GM23338 (cell line): ENCODE measurements at places on chromosomes 13 and 19.

- no peak for DNase-seq
Measured at GRCh38 chr13:20968745-20969144, 66.2 kb upstream of the XPO4 start.

DNA sequence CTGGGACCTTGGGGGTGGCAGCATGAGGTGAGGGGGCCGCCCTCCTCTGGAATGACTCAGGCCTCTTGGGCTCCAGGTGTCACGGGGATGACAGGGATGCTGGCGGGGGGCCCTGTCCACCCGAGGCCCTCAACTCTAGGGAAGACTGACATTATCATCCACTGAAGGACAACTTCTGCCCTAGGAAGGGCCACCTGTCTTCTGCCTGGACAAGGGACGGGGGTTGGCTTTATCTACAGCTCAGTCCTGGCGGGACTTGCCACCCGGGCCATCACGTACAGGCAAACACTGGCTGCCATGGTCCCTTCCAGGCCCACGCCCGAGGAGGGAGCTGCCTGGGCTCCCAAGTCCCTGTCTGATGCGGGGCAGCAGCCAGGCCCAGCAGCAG lies 130.7 kb downstream of the STK24 start:
- DNase-seq, result no peak

DNA sequence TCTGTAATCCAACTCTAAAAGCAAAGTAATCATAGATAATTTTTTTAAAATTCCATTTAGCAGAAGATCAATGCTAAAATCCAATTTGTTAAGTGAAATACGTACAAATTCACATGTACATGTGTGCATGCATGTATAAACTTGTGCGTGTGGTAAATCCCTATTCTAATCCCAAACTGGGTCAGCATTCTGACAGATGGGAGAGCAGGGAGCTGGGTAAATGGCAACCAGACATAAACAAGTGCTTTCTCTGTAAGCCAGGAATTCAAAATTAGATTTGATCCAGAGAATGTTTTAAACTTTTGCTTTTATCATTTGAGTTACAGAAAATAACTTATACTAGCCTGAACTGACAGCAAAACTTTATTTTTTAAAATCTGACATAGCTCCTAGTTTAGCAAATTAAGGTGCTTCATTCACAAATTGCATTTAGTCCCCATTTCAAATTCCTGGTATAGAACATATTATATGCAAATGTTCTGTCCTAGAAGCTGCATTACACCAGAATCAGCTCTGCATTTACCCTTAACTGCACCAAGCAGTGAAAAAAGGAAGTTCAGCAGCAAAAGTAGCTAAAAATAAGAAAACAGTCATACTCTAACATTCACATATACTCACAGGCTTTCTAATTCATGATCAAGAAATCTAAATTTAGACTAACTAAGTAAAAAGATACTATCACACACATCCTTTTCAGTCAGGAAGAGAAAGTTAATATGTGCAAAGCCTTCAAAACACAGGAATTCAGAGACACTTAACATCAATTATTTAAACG lies 32.6 kb downstream of the UBL3 start:
- DNase-seq, result no peak

GRCh38 chr13:32497589-32497988 lies 41.0 kb downstream of the N4BP2L2 start:
- DNase-seq, result no peak

DNA sequence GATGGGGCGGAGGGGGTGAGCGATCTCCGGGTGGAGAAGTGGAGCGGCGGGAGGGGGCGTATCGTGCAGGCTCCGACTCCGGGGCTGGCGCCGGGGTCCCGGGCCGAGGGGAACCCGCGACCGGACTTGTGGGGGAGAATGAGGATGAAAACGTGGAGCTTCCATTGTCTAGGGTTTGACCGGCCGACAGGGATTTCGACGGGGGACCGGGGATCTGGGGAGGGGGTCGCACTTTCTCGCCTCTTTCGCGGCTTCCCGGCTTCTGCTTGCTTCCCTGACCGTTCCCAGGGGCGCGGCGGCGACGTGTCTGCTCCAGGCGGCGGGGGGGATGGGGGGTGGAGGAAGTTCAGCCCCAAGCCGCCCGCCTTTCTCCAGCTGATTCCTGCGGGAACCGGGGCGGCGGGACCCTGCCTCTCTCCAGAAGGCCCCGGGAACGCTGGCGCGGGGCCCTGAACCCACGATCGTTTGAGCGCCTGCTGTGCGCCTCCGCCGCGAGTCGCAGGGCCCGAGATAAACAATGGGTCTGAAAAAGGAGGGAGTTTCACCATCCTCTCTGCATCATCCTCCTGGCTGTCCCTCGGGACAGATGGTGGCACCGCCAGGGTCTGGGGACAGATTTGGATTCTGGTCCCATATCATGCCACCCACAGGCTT lies 790 bp downstream of the TPM4 start:
- DNase-seq, result peak; percentile 68

DNA sequence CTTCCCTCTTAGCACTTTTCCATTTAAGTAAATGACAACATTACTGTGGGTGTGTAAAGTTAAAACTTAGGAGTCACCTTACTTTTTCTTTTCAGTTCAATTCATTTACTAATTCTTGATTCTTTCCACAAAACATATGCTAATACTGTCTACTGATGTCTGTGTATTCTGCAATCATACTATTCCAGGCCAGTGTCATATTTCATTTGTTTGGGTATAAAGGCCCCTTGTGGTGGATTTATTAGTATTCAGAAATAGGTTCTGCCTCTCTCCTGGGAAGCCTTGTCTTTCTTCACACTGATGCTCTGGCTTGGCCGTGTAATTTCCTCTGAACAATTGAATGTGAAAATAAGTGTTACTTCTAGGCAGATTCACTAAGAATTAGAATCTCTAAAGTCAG lies 621.9 kb upstream of the SPRY2 start:
- no peak for DNase-seq

- peak; percentile 89 for DNase-seq
Measured at GRCh38 chr19:19259741-19260140, 13.4 kb downstream of the TM6SF2 start.

DNA sequence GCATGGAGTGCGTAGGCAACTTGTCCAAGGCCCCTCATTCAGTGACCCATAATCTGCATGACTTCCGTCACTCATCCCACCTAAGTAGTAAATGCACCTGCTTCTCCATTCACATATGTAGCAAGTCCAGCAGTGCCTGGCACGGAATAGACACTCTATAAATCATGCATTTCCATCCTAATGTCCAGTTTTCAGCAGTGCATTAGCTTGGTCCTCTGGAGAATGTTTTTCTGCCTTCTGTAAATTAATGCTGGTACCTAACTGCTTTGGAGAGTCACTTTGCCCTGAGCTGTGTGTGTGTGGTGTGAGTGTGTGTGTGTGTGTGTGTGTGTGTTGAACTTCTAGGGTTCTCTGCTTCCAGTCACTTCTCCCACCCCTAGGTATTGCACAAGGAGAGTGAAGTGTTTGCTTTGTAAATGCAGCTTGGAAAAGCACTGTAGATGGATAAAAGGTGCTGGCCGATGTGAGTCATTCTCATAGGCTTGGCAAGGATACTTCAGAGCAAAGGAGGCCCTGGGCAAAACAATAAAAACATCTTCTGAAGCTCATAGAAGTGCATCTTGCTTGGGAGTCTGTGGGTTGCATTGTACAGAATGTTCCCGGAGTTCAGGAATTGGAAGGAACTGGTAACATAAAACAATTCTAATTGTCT lies 181.8 kb downstream of the KATNAL1 start:
- DNase-seq, result no peak

- DNase-seq, result peak; percentile 66
Measured at GRCh38 chr19:47729468-47729798, 15.9 kb upstream of the NOP53 start.

DNA sequence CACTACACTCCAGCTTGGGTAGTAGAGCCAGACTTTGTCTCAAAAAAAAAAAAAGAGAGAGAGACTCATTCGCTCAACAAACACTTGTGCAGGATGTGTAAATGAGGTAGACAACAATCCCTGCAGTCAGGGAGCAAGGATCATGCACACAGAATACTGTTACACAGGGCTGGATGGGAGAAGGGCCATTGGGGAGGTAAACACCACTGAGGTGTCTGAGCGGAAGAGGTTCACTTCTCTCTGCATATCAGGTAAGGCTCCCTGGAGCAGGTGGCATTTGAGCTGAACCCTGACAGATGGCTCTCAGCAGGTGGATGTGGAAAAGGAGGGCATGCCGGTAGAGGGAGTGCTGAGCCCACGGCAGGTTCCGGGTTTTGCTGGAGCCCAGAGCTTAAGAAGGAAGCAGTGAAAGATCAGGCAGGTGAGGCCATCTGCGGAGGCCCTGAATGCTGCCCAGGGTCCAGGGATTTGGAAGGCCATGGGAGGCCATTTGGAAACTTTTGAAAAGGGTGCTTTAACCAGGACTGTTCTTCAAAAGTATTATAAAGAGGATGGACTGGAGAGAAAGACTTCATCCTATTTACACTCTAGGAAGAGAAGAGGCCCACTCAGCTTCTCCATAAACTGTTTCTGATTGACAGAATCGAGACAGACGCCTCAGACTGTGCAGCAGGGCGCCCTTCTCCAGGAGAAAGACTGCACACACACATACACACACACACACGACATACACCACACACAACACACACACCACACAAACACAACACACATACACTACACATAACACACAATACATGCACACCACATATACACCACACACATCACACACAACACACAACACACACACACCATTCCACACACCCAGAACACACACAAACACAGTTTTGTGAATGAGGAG lies 199.4 kb downstream of the USP12 start:
- DNase-seq, result peak; percentile 81

- DNase-seq, result no peak
Measured at GRCh38 chr19:49264258-49264657, 60.7 kb downstream of the SLC6A16 start.

GRCh38 chr13:30690282-30691188 lies 44.8 kb upstream of the ALOX5AP start:
- DNase-seq, result no peak

GRCh38 chr19:17737690-17738153 lies 13.6 kb upstream of the FCHO1 start:
- no peak for DNase-seq

DNA sequence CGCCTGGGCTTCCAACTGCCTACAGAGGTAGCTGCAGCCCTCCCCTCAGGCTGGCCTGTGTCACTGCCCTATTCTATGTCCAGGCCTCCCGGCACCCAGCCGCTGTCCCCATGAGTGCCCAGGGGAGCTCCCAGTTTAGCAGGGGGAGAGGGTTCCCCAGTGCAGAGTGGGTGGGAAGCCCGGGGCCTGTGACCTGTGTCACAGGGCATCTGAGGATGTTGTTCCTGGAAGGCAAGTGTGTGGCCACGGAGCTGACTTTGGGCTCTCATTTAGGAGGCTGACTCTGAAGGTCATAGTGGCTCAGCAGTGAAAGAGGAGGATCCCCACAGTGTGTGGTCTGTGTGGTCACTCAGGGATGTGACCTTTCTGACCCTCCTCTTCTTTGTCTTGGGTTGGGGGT lies 25.1 kb downstream of the PPP1R37 start:
- no peak for DNase-seq

- no peak for DNase-seq
Measured at GRCh38 chr13:28097503-28097902, 2.9 kb downstream of the FLT3 start.

DNA sequence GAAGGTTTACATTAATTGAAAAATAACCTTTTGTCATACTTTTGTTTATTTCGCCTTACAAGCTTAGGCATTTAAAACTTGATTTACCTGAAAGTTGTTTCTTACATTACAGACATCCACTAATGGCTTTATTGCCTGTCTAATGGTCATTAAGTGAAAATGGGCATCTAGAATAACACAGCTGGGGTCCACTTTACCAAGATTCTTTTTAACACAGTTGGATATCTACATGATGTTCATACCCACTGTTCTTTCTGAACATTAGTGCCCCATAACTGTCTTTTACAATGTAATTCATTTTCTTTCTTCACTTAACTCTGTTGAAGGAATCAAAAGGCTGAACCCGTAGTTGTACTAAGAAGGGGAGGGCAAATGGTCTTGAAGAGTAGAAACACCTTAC lies 19.8 kb upstream of the KLHL1 start:
- no peak for DNase-seq

DNA sequence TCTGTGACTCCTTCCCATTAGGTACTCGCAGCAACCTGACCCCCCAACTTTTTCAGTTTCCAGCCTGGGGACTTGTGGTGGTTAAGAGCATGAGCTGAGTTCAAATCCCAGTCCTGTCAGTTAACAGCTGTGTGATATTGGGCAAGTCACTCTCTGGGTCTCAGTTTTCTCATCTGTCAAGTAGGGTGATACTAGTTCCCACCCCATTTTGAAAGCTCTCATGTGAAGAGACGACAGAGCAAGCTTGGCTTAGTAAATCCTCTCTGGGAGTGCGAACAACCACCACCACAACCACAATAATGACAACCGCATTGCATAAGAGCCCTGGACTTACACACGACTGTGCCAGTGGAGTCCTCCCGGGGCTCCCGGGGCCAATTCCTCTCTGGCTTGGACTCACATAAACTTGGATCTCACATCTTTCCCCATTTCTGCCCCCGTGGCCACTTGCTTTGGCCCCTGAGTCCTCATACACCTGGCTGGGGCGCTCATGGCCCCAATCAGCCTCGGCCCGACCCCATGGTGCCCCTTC lies 454 bp downstream of the BLVRB start:
- peak; percentile 19 for DNase-seq

DNA sequence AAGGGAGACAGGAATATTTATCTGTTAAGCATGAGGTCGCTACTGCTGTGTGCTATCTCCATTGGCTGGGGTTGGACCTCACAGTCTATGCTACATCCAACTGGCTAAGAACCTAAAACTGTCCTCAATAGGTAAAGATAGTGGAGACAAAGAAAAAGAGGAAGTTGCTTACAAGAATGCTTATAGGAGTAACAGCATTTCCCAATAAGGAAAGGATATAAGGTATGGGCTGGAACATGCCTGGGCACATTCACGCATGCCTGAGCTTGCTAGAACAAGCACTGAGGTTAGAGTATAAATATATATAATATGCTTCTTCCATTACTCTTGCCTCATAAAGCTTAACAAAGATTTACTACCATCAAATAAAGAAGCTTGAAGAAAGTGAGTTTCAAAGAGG lies 47.9 kb upstream of the CEACAM21 start:
- peak; percentile 33 for DNase-seq

- no peak for DNase-seq
Measured at GRCh38 chr19:3851254-3852176, 17.3 kb downstream of the ZFR2 start.

- no peak for DNase-seq
Measured at GRCh38 chr19:41670755-41671154, 17.3 kb downstream of the CEACAM7 start.

DNA sequence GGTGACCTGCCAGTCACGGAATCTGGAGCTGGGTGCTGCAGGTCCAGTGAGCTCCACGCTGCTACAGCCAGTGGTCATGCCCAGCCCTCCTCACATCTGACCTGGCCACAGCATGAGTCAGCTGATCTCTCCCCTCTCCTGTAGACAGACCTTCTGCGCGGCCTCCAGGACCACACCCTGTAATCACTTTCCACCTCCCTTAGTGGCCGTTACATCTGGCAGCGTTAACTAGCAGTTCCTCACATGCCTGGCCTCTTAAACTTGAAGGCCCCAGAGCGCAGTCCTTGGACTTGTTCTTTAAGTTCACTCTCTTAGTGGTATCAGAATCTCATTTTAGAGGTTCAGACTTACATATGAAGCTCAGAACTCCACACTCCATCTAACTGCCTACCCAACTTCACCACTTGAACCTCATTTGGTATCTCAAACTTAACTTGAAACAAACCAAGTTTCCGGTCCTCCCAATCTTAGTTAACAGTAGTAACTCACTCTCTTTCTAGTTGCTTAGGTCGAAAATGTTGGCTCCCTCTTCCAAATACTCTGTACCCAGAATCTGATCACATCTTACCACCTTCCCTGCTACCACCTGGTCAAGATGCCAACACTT lies 22.7 kb downstream of the MIPEP start:
- DNase-seq, result no peak
